ENCODE measurements at places on chromosomes 4 and X.
A peak's percentile ranks its signal among the peaks of the same experiment; 100 is the strongest.

GRCh38 chr4:23337292-23337691 lies 552.6 kb downstream of the PPARGC1A start:
- DNase-seq: no peak

GRCh38 chr4:128686032-128686465 lies 123.5 kb upstream of the JADE1 start:
- no peak for DNase-seq

- no peak for DNase-seq
Measured at GRCh38 chr4:159413306-159413943, 310.5 kb downstream of the RAPGEF2 start.

DNA sequence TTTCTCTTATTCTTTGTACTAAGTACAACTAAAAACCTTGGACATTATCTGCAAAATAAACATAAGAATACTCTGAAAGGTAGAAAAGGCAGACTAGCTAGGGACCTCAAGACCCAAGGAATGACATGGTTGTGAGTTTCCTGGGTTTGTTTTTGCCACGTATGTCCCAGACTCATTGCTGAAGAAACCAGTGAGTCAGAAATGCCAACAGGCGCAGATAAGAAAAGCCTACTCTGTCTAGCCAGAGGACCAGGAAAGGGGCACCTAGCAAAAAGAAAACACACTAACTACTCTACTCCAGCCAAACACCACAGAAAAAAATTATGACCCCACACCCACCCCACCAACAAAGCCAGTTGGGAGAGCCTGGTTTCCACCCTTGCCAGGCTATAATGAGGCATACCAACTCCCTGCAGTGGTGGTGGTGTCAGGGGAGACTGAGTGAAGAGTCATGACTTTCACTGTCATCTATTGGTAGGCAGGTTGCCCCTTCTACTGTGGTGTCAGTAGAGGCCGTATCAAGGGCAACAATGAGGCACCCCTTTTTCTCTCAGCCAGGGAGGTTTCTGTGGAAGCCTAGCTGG lies 10.9 kb downstream of the MTMR1 start:
- DNase-seq: no peak

- DNase-seq: peak; percentile 55
Measured at GRCh38 chr4:140296335-140297220, 76.9 kb upstream of the SCOC start.

- DNase-seq: no peak
Measured at GRCh38 chrX:136209016-136209738, 42.0 kb downstream of the MAP7D3 start.

GRCh38 chrX:69020316-69020715 lies 144.9 kb downstream of the PJA1 start:
- no peak for DNase-seq

GRCh38 chr4:40769266-40769665 lies 19.5 kb downstream of the NSUN7 start:
- DNase-seq: no peak

DNA sequence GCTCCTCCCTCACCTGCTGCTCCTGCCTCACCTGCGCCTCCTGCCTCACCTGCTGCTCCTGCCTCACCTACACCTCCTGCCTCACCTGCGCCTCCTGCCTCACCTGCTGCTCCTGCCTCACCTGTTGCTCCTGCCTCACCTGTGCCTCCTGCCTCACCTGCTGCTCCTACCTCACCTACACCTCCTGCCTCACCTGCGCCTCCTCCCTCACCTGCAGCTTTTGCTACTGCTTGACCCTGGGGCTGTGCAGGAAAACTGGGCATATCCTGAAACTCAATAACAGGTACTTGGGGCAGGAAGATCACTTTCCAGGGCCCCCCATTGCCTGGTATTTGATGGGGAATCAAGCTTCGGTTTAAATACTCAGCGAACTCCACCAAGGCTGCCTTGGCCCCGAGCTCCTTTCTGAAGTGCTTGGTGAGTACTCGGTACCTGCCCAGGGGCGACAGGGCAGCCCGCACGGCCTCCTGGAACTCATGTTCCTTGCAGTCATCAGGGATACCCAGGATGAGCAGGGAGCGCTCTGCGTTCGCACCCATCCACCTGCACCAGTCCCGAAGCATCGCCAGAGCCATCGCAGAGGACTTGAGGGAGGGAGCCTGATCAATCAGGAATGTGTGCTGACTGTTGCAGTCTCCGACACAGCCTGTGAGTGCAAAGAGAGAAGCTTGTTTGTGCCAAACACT lies 2.7 kb downstream of the PNMA6E start:
- DNase-seq: no peak

- no peak for DNase-seq
Measured at GRCh38 chr4:26993967-26994366, 133.3 kb downstream of the STIM2 start.

DNA sequence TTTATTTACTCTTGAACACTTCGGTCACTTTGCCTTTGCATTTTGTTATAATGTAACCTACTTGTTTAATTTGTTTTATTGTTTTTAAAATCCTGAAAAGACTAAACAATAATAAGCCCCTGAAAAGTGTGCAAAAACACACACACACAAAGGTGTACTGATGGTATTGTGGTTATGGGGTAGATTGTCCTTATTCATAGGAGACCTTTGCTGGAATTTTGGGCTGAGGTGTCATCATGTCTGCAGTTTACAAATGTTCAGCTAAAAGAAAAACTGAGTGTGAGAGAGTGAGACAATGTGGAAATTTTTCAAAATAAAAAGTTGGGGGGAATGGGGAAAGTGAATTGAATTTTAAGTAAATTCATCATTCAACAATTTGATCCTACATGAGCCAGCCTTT lies 174.9 kb downstream of the QDPR start:
- no peak for DNase-seq

DNA sequence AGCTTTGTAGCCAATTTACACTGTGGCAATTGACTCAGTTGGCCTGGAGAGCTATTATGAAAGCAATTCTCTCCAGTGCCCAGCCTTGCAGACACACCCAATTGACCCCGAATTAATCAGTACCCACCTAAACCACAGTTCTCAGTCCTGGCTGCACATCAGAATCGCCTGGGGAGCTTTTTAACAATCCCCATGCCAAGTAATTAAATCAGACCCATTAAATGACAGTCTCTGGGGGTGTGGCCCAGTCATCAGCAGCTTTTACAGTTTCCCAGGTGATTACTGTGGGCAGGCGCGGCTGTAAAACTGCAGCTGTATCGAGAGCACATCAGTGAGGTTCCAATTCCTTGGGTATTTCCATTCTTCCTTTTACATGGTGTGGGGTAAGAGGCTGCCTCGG lies 460.9 kb upstream of the FAT1 start:
- no peak for DNase-seq

DNA sequence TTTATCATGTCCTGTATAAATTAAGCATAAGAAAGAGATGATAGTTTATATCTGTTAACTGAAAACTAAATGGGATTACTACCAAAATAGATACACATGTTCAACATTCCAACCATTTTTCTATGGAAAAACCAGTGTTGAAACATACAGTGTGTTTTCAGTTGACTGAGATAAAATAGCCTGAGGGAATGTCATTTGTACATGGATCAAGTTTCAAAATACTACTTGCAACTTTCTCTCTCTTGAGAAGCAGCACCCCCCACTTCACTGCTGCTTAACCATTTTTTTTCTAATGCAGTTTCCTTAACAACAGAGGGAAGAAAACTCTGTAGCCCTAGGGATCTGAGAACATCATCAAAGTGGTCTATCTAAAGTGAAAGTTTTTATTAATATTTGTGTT lies 70.8 kb downstream of the NPNT start:
- no peak for DNase-seq

- DNase-seq: no peak
Measured at GRCh38 chr4:3677748-3678070, 88.5 kb upstream of the ADRA2C start.

GRCh38 chr4:1113311-1114009 lies at the start of gene RNF212:
Gene RNF212 (minus strand): TSS chr4:1113564. CDS start chr4:1113464, 100 bp downstream.
- no peak for DNase-seq

GRCh38 chrX:154091678-154092077 lies 5.8 kb downstream of the MECP2 start:
- no peak for DNase-seq

GRCh38 chr4:41358647-41359421 lies 102.1 kb downstream of the UCHL1 start:
- no peak for DNase-seq
